ENCODE measurements at places on chromosomes 5 and 9. TPM values are rescaled to one million over a fixed set of nuclear protein-coding genes. Genes with fewer than 3 reads are reported as not detected.

MGAT4B gene
- 8.7 TPM for polyA plus RNA-seq

NME5 gene
- polyA plus RNA-seq: not detected

TICAM2 gene
- polyA plus RNA-seq: not detected

TAF11L10 gene
- polyA plus RNA-seq: not detected

GRCh38 chr9:89312222-89312571, 1.2 kb downstream of the CKS2 start:
- peaks cover 35% of the 10 kb centered on the region for H3K4me1 ChIP-seq
- H3K27ac ChIP-seq: peak overlapping the region; percentile 57
- DNase-seq: no peak

DNA sequence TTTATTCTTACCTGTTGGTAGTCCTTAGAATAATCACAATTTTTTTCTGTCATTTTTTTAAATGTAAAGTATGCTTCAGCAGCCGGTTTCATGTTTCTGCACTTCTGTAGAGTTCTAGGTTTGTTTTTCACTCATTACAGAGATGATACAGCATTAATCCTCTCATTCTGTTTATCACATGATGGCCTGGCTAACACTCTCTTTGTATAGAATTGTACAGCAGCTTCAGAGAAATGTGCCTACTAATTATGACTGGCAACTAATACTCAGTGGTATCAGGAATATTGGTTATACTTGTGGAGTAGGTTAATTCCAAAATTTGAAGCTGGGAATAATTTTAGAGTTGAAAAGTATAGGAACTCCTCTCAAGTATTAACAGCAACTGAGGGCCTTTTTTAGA, 192.9 kb upstream of the OTULINL start:
- peaks cover 2% of the 10 kb centered on the region for H3K27me3 ChIP-seq
- H3K4me1 ChIP-seq: no peaks in the 10 kb centered on the region

DNA sequence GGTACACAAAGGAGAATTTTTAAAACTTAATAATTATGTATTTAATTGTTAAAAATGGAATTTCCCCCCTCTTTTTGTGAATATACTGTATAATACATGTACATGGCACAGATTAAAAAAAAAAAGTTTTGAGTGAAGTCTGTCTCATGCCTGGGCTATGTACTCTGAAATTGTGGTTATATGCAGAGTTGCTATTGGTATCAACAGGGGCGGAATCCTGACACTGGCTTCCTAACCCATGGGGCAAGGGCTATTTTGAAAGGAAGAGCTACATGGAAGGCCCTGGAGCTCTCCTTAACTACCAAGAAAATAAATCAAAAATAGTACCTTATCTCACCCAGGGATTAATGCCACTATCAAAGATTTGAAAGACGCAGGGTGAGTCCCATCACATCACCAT, 865 bp upstream of the FAM193B start:
- DNase-seq: no peak
- H3K4me1 ChIP-seq: peaks cover 27% of the 10 kb centered on the region

DNA sequence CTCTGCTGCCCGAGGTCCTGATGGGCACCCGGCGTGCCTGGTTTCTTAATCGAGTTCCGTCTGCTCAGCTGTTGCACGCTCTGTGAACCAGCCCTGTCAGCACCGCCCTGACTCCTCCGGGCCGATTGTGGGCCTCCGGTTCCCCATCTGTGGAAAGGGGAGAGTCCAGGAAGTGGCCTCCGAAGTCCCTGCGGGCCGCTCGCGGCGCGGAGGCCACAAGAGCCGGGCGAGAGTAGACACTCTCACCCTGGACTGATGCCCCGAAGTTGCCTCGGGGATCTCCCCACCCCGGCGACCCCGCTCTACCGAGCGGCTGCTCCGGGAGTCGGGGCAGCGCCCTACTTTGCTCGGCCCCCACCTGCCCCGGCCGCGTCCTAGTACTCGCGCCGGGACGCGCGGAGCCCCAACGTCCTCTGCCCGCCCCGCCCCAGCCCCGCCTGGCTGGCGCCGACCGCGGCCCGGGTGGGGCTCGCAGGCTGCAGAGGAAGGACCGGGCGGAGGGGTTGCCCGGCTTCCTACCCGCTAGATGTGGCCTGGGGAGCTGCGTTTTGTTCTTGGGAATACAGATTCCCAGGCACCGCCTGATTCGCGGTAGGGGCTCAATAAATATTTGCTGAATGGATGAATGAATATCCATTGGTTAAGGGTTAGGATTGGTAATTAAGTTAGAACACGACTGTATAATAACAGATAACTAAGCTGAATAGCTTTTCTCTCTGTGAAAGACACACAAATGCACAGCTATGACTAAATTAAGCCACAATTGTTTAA, 935 bp upstream of the ZNF367 start:
- H3K4me3 ChIP-seq: peak overlapping the region; percentile 92
- H3K27me3 ChIP-seq: peaks cover 10% of the 10 kb centered on the region
- peaks cover 28% of the 10 kb centered on the region for H3K4me1 ChIP-seq

GRCh38 chr9:109953813-109954497, 174.0 kb downstream of the PALM2AKAP2 start:
- H3K27me3 ChIP-seq: no peaks in the 10 kb centered on the region
- H3K27ac ChIP-seq: no peak overlapping the region
- no peaks in the 10 kb centered on the region for H3K4me1 ChIP-seq

- H3K27ac ChIP-seq: no peak overlapping the region
- no peaks in the 10 kb centered on the region for H3K36me3 ChIP-seq
- DNase-seq: no peak
- no peaks in the 10 kb centered on the region for H3K27me3 ChIP-seq
Observed at GRCh38 chr9:219670-220365, 5.2 kb downstream of the DOCK8 start.

DNA sequence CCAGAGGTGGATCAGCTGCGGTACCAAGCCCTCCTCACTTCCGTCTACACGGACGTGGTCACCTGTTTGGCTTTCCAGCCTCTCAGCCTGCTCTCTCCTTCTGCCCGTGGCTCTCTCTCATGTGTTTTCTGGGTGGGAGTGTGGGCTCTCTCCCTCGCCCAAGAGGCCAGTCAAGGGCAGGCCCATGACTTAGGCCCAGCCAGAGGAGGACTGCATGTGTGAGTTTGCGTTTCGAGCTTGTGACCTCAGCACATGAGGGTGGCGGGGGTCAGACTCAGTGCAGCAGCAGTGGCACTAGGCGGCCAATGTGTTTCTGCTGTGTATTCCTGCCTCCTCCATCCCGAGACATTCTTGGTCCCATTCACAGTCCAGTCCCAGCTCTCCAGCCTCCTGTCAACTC, 82.5 kb upstream of the SMIM23 start:
- no peaks in the 10 kb centered on the region for H3K36me3 ChIP-seq
- H3K4me1 ChIP-seq: no peaks in the 10 kb centered on the region
- H3K27ac ChIP-seq: no peak overlapping the region
- no peaks in the 10 kb centered on the region for H3K27me3 ChIP-seq

DNA sequence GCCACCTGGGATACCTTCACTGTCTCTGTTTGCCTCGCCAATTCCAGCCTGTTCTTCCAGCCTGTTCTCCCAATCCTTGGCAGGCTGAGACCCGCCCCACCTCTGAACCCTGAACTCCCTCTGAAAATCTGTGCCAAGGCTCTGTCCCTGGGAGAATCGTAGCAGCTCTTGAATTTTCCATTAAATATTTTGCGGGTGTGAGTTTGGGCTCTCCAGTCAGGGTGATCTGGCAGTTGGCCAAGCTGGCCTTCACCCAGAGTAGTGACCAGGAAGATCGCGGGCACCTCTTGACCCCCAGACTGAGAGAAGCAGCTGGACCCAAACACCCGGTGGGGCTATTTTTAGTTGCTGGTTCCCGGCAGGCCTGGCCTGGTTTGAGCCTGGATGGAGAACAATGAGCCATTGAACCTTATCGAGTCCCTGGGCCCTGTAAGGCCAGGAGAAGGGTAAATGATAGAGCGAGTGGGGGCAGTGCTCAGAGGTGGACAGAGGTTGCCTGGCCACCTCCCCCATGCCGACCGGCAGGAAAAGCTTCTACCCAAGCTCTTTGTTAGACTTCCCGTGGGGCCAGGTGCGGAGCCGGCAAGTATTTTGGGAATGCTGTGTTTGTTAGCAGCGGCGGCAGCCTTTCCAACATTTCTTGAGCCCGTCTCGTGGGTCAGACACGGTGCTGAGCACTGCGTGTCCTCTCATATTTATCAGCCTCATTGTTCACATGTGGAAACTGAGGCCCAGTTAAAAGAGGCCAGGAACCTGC, 146.2 kb downstream of the RGS3 start:
- no peak overlapping the region for H3K4me3 ChIP-seq
- H3K4me1 ChIP-seq: no peaks in the 10 kb centered on the region
- no peak for DNase-seq
- H3K27ac ChIP-seq: peak overlapping the region; percentile 28
- H3K27me3 ChIP-seq: no peaks in the 10 kb centered on the region
- H3K36me3 ChIP-seq: no peaks in the 10 kb centered on the region

GRCh38 chr5:151448038-151448985, 909 bp downstream of the SLC36A1 start:
- peak; percentile 5 for DNase-seq
- peaks cover 22% of the 10 kb centered on the region for H3K4me1 ChIP-seq
- H3K27me3 ChIP-seq: peaks cover 26% of the 10 kb centered on the region
- H3K4me3 ChIP-seq: peak overlapping the region; percentile 96

DNA sequence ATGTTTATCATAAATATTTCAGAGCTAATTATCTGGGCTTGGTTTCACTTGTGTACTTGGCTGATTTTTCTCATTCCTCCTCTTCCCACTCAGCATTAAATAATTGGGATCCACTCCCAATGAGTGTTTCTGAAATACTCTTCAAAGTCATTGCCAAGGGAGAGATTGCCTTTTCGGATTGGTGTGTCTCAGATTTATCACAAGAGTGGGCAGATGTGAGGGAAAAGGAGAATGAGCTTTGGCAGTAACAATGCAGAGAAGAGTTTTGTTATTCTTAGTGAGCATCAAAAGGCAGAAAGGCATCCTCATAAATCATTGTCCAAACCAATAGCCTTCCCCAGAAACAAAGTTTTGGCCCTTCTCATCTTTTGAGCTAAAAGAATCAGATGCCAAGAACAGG, 79.2 kb downstream of the SEMA5A start:
- DNase-seq: no peak
- H3K27me3 ChIP-seq: no peaks in the 10 kb centered on the region
- no peaks in the 10 kb centered on the region for H3K36me3 ChIP-seq
- H3K4me1 ChIP-seq: no peaks in the 10 kb centered on the region

DNA sequence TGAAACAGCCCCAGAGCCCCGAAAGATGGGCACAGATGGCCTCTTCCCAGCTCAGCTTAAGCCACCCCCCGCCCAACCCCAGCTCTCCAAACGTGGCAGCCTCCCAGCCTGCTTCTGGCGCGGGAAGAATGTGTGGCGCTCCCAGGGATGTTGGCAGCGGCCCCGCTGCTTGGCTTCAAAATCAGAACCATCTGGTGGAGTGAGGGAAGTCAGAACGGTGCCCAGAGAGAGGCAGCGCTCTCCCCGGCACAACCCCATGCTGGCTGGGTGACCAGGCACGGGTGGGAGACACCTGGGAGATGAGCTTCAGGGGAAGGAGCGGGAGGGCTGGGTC, 72.7 kb upstream of the ORM1 start:
- no peaks in the 10 kb centered on the region for H3K4me1 ChIP-seq
- H3K4me3 ChIP-seq: no peak overlapping the region
- H3K27ac ChIP-seq: no peak overlapping the region
- H3K27me3 ChIP-seq: no peaks in the 10 kb centered on the region
- no peaks in the 10 kb centered on the region for H3K36me3 ChIP-seq
- DNase-seq: no peak

GRCh38 chr9:105656131-105656921, 5.9 kb upstream of the TAL2 start:
- peaks cover 21% of the 10 kb centered on the region for H3K27me3 ChIP-seq
- DNase-seq: no peak
- no peak overlapping the region for H3K27ac ChIP-seq
- no peaks in the 10 kb centered on the region for H3K36me3 ChIP-seq

All from immature natural killer cell (primary cell).